ENCODE measurements at places on chromosomes 2 and 18. TPM values are rescaled to one million over a fixed set of nuclear protein-coding genes. Genes with fewer than 3 reads are reported as not detected.

MATN3 gene
- total RNA-seq, result 3.6 TPM

DNA sequence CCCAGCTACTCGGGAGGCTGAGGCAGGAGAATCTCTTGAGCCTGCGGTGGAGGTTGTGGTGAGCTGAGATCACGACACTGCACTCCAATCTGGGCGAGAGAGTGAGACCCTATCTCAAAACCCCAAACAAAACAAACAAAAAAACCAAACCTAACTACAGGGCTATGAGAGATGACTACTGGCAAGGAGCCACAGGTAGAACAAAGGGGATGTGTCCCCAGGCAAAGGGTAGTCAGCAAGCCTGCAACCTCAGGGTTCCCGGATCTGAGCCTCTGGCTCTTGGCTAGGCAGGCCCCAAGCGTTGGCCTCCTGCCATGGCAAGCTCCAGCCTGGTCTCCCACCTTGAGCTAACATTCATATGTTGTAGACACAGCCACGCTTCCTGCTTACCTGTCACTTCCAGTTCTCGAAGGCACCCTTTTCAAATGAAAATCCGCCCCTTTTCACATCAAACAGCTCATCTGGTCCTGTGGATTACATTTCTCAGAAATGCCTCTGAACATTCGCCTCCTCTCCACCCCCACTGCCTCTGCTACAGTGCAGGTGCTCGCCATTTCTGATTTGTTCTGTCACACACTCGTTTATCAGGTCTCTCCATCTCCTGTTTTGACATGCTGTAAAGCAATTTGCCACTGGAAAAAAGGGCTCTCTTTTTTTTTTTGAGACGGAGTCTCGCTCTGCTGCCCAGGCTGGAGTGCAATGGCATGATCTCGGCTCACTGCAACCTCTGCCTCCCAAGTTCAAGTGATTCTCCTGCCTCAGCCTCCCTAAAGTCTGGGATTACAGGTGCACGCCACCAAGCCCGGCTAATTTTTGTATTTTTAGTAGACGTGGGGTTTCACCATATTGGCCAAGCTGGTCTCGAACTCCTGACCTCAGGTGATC lies 13.1 kb upstream of the ACTR3 start:
- DNase-seq, result no peak

GRCh38 chr18:43800584-43800983 lies 523.3 kb upstream of the SYT4 start:
- no peak for DNase-seq

DNA sequence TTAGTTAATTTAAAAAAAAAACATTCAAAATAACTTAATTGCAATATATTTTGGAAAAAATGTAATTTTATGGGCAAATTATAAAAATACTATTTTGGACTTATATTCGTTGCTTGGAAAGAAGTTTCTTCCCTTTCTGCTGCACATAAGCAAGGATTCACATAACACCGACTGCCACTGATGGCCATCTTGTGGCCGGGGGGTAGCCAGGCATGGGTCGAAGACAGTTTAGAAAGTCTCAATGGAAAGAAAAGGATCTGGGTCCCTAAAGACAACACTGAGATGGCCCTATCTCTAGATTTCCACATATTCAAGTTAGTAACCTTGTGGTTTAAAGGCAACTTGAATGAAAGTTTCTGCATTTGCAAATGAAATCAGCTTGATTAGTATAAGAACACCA lies 318.6 kb downstream of the AKAIN1 start:
- DNase-seq, result no peak

Data from glomerular endothelial cell (primary cell).